ENCODE measurements at places on chromosomes 6 and 20. TPM values are rescaled to one million over a fixed set of nuclear protein-coding genes. Genes with fewer than 3 reads are reported as not detected.

GRCh38 chr6:43946641-43947363 lies 176.8 kb downstream of the VEGFA start:
- DNase-seq: no peak

- DNase-seq: no peak
Observed at GRCh38 chr6:47247227-47247797, 62.4 kb downstream of the TNFRSF21 start.

The TLDC2 gene
- total RNA-seq: not detected

The MCHR2 gene
- not detected for total RNA-seq

The GSTA3 gene
- total RNA-seq: not detected

- DNase-seq: no peak
Observed at GRCh38 chr20:64092258-64093012, 8.2 kb upstream of the LKAAEAR1 start.

- DNase-seq: no peak
Observed at GRCh38 chr6:1965596-1966224, 279.7 kb downstream of the GMDS start.

DNA sequence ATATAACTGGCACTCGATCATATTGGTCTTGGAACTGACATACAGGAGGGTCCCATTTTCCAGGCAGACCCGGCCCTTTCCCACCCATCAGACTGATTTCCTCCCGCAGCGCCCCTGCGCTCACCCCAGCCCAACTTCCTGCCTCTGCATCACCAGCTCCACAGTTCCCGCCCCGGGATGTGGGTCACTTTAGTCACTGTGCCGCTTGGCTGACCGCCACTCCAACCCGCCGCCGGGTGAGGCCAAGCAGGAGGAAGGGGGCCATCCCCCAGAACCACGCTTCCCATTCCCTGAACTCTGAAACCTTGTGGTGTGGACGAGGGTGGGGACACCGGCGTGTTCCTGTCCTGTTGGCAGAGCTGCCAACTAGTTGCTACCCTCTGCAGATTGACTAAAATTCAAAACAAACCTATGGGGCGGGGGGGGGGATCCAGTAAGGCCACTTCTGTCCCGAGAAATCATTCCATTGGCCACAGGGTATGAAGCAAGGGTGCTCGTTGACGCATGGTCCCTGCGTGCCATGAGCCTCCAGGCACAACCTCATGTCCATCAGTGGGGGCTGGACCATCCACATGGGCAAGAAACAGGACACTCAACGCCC lies 12.3 kb downstream of the TGM2 start:
- peak; percentile 56 for DNase-seq

DNA sequence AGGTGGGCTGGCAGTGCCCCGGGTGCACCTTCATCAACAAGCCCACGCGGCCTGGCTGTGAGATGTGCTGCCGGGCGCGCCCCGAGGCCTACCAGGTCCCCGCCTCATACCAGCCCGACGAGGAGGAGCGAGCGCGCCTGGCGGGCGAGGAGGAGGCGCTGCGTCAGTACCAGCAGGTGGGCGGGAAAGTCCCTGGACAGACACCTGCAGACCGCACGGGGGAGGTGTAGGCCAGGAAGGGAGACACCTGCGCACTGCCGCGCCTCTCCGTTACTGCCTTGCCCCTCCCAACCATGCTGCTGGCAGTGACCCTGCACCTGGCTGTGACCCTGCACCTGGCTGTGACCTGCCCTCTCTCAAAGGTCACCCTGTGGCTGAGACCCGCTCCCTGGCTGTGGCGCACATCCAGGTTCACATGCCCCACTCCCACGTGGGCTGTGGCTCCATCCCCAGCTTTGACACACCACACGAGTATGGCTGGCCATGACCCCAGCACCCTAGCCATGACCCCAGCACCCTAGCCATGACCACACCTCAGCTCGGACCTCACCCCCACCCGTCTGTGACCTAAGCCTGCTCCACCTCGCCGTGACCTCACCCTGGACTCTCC lies 11.6 kb downstream of the RBCK1 start:
- DNase-seq: no peak

The VARS1 gene
- 91.3 TPM for total RNA-seq

GRCh38 chr6:44277763-44278162 lies 7.5 kb downstream of the TMEM151B start:
- DNase-seq: no peak

DNA sequence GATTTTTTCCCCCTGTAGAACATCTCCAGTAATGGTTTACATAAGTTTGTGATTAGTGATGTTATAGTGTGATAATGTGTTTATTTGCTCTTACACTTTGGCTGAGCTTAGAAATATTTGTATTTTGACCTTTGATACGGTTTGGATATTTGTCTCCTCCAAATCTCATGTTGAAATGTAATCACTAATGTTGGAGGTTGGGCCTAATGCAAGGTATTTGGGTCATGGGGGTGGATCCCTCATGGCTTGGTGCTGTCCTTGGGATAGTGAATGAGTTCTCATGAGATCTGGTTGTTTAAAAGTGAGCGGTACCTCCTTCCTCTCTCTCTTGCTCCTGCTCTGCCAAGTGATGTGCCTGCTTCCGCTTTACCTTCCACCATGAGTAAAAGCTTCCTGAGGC lies 147.2 kb downstream of the CCDC170 start:
- DNase-seq: no peak

The CLPSL2 gene
- not detected for total RNA-seq

DNA sequence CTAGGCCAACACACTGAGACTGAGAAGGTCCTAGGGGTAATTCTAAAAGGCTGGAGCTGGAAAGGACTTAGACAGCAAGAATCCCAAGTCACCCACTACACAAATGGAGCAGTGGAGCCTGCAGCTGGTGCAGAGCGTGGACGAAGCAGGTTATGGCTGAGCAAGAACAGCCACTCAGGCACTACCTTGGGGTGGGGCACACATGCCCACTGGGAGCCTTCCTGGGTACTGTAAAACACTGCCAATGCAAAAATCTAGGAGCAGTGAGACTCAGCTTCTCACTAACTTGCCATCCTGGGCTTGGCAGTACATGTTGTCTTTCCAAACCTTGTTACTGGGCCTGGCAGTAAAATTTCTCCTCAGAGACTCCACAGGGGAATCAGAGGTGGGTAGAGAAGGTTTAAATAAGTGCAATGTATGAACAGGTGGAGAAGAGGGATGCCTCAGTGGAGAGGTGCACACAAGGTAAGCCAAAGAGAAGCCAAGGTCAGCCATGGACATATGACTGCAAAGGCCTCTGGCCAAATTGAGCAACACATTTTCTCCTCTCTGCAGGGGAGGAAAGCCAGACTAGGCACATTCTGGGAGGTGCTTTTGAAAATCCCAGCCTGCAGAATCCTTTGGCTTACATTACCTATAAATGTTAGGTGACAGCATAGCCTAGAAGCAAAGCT lies 105.6 kb downstream of the TNFRSF21 start:
- no peak for DNase-seq

The CD83 gene
- 19.9 TPM for total RNA-seq

DNA sequence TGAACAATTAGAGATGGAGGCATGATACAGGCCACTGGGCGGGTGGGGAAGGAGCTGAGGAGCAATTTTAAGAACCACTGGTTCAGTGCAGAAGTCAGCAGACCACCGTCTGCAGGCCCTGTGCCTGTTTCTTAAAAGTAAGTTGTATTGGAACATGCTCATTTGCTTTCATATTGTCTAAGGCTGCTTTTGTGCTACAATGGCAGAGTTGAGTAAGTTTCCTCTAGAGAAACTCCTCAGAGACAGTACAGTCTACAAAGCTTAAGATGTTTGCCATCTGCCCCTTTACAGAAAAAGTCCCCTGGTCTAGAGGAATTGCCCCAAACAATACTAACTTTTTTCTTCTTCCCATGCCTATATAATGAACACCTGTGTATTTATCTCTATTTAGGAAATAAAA lies 28.5 kb upstream of the UBE2J1 start:
- DNase-seq: no peak

DNA sequence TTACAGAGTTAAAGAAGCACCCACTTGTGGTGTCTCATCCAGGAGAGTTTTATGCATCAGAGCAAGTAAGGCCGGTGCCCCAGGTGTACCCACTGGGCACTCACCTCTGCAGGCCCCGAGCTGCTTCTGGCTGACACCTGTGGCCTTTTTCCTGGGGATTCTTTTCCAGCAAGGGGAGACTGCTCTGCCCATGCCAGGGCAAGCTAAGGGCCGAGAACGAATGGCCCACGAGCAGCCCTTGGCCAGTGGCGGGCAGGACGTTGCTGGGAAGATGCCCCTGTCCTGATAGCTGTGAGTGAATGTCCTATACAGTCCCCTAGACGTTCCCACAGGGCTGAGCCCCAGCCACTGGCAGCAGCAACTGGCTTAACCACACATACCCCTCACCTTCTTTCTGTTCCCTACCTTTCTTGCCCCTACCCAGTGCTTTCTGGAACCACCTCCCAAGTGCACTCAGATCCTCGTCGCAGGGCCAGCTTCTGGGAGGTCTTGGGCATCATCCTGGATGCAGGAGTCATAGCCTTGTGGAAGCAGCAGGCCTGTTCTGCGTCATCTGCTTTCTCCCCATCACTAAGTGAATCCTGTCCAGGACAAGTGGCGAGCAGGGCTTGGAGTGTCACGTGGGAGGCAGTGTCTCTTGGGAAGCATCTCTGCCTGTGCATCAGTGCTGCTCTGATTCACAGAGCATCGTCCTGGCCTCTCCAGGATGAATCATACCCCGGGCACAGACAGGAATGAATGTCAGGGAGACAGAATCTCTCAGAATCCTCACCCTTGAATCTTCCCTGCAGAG lies 32.5 kb downstream of the SYNDIG1 start:
- no peak for DNase-seq

- peak; percentile 68 for DNase-seq
Observed at GRCh38 chr6:138001750-138002349, 105.4 kb downstream of the PERP start.

The OLIG3 gene
- total RNA-seq: 0.41 TPM

- no peak for DNase-seq
Observed at GRCh38 chr6:153849072-153849779, 189.8 kb upstream of the OPRM1 start.

- no peak for DNase-seq
Observed at GRCh38 chr20:44731657-44732056, 14.0 kb upstream of the KCNK15 start.

DNA sequence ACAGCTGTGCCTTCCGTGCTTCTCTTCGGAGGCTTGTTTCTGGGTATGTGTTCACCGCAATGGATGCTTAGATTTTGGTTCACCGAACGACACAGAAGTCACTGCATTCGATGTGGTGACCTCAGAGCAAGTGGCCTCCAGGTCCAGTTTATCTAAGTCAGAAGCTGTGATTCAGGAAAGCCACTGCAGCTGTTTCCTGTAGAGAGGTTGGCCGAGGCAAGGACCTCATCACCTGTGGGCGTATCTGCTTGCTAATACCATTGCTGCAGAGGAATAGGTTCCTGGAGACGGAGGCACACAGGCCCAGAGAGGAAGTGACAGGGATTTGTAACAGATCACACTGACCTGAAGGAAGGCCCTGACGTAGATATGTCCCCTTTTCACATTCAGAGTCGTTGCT lies 82.7 kb downstream of the FARS2 start:
- DNase-seq: no peak

The BANF2 gene
- not detected for total RNA-seq

The EYA4 gene
- total RNA-seq: not detected

The RCAN2 gene
- 1.3 TPM for total RNA-seq

The TNFRSF6B gene
- 1.2 TPM for total RNA-seq

The PDE7B gene
- total RNA-seq: 1.00 TPM

The PROCR gene
- total RNA-seq: 1.7 TPM

DNA sequence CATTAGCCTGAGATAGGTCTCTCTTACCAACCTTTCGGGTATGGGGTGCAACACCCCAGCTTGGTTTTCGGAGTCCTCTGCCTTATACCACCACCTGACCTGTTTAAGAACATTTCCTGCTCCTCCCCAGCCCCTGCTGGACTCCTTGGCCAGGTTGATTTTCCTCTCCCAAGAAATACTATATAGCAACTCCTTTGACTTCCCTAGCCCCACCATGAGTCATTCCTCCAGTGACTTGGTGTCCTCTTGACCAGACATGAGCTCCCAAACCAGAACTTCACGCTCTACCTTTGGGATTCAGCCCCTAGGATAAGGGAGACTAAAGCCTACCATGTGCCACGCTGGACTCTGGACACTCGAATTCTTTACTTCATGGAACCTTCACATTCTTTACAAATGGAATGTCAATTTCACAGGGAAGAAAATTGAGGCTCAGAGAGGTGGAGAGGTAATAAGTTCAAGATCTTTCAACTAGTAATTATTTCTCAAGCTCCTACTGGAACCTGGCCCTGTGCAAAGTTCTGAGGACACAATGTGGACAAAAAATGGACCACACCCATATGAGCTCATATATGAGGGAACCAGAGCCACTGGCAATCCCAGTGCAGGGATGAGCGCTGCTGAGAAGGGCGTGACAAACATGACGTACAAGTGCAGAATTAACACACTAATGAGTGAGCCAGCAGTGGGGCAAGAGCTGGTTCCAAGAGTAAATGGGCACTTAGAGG lies 48.2 kb downstream of the SIRPA start:
- DNase-seq: no peak

- no peak for DNase-seq
Observed at GRCh38 chr6:48744948-48745347, 634.0 kb upstream of the PTCHD4 start.

DNA sequence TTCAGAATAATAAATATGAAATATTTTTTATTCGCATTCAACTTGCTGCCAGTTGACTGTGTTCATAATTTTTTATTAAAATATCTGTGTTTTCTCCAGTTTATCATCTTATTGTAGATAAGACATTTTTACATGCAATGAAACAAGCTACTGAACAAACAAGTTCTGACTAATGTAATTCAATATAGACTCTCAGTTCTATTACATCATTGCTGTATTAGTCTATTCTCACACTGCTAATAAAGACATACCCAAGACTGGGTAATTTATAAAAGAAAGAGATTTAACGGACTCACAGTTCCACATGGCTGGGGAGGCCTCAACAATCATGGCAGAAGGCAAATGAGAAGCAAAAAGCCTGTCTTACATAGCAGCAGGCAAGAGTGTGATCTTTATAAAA lies 1357.7 kb upstream of the CITED2 start:
- DNase-seq: no peak

- no peak for DNase-seq
Observed at GRCh38 chr6:168377484-168377855, 57.9 kb upstream of the DACT2 start.

- DNase-seq: no peak
Observed at GRCh38 chr6:46792635-46793034, 554 bp upstream of the MEP1A start.

- no peak for DNase-seq
Observed at GRCh38 chr20:16205507-16205906, 367.7 kb downstream of the KIF16B start.

DNA sequence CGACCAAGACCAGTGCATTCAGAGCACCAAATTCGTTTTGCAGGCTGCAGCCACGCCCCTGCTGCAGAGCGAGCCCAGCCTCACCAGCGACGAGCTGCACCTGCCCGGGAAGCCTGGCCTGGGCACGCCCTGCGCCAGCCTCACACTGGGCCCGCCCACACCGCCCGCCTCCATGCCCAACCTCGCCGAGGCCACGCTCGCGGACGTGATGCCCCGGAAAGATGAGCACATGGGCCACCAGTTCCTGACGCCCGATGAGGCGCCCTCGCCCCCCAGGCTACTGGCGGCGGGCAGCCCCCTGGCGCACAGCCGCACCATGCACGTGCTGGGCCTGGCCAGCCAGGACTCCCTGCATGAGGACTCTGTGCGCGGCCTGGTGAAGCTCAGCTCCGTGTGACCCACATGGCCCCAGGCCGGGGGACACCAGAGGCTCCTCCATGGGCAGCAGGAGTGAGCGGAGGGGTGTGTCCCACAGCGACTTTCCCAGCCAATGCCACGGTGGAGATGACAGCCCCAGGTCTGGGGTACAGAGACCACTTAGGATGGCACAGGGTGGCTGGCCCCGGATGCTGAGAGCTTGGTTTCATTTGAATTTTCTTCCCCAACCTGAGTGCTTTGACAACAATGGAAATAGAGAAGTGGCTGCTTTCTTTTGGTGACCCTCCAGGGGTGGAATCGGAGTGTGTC lies 150.2 kb upstream of the SNX9 start:
- DNase-seq: no peak
